ENCODE measurements at places on chromosomes 4 and X. TPM values are rescaled to one million over a fixed set of nuclear protein-coding genes. Genes with fewer than 3 reads are reported as not detected.
A peak's percentile ranks its signal among the peaks of the same experiment; 100 is the strongest.

DNA sequence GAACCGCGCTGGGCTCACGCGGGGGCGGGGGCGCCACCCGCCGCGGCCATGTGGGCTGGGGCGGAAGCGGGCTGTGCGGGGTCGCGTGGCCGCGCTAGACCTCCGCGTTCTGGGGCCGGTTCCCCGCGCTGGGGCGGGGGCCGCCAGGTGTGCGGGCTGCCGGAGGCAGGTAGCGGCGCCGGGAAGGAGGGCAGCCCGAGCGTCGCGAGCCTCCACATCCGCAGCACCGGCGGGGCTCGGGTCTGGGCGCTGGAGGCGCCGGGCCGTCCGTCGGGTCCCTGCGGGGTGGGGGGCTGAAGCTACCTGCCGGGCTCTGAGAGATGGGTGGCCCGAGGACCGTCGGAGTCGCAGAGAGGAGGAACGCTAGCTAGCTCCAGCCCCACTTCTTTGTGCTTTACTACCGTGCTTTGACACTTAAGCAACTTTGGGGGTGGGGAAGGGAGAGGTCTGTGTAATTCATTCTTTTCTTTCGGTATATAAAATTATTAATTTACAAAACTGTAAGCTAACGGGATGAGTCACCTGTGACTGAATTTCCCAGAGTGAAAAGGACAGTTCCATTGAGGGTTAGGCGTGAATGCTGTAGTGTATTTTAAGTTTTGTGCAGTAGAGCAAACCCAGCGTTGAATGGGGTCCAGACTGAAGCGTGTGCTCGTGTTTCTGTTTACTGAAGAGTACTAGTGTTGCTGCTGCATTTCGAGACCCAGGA, 689 bp downstream of the METAP1 start:
- DNase-seq = peak; percentile 10

SRPX gene
- total RNA-seq = 5.2 TPM

GRCh38 chrX:100408713-100409609, 1.1 kb downstream of the PCDH19 start:
- DNase-seq = no peak

STPG2 gene
- total RNA-seq = 3.6 TPM

GRCh38 chr4:24188459-24188858, 298.6 kb upstream of the PPARGC1A start:
- no peak for DNase-seq

- no peak for DNase-seq
Observed at GRCh38 chr4:89755220-89755619, 81.7 kb downstream of the SNCA start.

DNA sequence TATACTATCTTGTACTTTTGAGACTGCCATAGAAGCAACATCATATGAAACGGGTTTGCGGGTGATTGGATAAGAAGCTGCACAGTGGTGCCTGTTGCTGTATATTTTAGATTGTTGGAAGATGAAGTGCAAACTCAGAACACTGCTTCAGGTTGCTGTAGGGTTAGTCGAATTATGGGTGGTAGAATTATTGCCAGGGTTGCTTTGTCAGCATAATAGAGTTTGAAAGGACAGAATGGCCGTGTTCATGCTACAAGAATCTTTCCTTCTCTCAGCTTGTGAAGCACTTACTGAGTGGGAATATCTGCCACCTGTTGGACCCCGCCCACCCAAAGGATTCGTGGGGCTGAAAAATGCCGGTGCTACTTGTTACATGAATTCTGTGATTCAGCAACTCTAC, 115.5 kb downstream of the USP9X start:
- DNase-seq = no peak

GRCh38 chr4:56311299-56311975, 75.9 kb downstream of the AASDH start:
- peak; percentile 38 for DNase-seq

DNA sequence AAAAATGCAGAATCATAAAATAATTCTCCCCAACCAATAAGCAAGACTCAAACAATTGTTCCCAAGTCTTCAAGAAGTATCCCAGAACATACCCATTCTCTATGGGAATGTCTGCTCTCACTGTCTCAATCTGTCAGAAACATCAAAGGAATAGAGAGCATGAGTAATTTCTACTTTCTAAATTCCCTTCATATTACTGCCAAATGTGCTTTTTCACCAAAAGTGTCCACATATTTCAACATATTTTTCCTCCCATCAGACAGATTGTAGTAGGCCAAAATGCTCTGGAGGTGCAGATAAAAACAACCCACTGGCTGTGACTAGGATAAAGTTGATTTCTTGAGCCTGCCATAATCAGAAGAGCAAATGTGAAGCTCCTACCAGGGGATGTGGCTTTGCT, 692.0 kb upstream of the FAM241A start:
- no peak for DNase-seq

BMP3 gene
- total RNA-seq = 1.9 TPM

SLC25A43 gene
- 3.6 TPM for total RNA-seq

DNA sequence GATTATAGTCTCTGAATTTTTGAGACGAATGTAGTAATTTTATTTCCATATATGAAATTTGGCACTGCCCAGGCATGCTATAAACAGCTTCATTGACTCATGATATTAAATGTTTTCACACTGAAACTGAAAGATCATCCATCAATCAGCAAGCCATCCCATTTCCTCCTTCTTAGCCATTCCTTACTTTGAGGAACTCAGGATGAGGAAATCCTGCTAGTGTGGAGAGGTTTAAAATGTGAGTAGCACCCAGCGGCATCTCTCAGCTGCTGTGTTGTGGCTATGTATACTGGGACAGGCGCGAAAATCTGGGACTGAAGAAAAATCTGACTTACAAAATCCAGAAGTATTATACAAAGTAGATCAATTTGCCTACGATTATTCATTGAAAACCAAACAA, 52.1 kb downstream of the PTCHD1 start:
- no peak for DNase-seq

HSFX4 gene
- not detected for total RNA-seq

DUSP9 gene
- total RNA-seq = 0.45 TPM

DNA sequence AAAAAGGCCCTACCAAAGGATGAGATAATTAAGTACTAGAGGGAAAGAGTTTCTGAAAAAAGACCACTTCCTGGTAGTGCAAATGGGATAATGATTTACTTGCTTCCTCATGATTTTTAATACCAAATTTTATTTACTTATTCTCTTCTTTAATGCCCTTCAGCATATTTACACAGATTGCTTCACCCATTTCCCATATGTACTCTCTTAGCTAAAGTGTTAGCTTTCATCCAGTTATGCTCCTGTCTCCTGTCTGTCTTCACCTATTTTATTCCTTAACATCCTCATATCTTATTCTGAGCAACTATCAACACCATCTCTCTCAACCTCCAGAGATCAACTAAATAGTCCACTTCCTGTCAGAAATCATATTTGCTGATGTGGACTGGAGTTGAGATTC, 183.2 kb upstream of the HS3ST1 start:
- no peak for DNase-seq

- no peak for DNase-seq
Observed at GRCh38 chrX:30065226-30065625, 150.1 kb upstream of the MAGEB2 start.

GRCh38 chr4:4456351-4456750, 69.4 kb downstream of the NSG1 start:
- DNase-seq = no peak

QRFPR gene
- total RNA-seq = 4.2 TPM

CAPN6 gene
- 0.54 TPM for total RNA-seq

GRCh38 chr4:112882286-112882685, 167.2 kb upstream of the ANK2 start:
- no peak for DNase-seq

DNA sequence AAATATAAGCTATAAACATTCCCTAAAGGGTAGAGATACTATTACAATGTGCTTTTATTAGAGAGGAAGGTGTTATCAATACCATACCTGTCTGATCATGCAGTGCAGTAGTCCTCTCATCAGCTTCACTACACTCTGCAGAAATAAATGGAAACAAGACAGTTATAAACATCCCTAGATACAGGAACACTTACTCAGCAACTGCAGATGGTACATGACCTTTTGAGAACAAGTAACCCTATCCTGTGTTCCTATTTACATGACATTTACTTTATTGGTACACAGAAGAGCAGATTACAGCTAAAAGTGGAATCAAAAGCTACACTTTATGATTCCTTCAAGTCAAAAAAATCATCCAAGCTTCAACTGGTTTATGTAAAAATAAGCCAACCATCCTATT, 9.0 kb downstream of the PHKA1 start:
- no peak for DNase-seq

GRCh38 chr4:177232473-177232872, 77.2 kb upstream of the NEIL3 start:
- DNase-seq = no peak

Measured in cerebellum (tissue), 4 donors.